ENCODE measurements at places on chromosomes 6 and 20.
A peak's percentile ranks its signal among the peaks of the same experiment; 100 is the strongest.

DNA sequence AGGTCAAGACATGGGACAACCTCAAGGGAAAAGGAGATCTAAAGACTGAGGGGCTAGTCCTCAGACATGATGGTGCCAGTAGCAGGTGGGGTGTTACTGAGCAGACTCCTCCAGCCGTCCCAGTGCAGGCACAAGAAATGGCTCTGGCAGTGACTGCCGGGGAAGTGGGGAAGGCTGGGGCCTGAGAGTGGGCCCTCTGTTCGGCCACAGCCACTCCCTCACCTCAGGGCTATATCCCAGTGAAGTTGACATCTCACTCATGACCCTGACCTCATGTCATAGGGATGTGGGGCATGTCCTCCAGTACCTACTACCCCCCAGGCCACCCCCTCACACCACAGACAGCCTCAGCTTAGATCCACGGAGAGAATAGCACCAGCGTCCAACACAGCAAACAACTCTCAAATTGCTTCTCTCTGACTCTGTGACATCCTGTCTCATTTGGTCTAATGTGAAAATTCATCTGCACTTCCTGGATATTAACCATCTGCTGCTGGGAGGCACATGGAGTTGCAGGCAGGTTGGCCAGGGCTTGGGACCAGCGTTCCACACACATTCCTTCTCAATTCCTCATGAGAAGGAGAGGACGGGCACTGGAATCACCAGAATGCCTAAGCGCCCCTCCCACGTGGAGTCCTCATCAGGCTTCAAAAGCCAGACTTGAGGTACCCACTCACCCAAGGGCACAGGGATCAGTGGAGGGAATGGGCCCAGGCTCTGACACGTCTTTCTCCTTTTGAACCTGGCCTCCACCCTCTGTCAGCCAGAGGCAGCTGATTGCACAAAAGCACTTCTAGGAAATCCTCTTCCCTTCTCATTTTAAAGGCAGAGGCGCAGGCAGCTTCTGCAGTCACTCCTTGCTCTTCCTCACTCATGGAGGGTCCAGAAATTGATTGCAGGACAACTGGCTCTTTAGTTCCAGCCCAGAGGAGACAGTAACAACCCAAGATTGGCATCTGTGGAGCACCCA lies 163.6 kb upstream of the CST7 start:
- DNase-seq: no peak

GRCh38 chr20:52649727-52650126 lies 322.4 kb upstream of the TSHZ2 start:
- DNase-seq: no peak

GRCh38 chr6:129493354-129493902 lies 216.5 kb downstream of the ARHGAP18 start:
- no peak for DNase-seq

- DNase-seq: no peak
Measured at GRCh38 chr6:98929498-98930060, 18.2 kb downstream of the FBXL4 start.

- no peak for DNase-seq
Measured at GRCh38 chr6:166486536-166486880, 100.0 kb downstream of the RAMACL start.

DNA sequence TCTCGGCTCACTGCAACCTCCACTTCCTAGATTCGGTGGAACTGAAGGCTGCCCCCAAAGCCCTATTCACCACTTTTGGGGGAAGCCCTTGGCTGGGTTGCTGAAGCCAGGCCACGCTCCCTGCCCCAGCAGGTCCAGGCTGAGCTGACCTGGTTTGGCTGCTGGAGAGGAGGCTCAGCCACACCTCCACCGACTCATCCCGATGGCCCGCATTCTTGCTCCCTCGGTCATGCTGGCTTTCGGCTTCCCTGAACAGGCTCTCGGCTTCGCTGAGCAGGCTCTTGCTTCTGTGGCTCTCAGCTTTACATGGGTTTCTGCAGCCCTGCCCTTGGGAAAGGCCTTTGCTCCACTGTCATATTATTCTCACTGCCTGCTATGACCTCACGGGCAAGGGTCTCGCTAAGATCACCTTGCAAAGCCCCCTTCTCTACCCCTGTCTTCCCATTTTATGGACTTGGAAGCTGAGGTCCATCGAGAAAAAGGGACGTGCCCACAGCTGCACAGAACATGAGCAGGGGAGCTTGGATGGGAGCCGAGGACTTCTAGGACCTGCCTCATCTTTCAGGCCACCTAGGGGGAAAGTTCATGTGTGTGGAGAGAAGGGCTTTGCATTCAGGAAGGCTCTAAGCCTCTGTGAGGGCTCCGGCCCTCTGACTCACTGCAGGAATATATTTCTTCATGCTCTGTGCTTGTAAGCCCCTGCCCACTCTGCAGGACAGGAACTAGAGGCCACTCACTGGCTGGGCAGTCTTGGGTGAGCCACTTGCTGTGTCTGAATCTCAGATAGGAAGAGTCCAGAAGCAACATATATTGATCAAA lies 15.6 kb downstream of the ARHGAP40 start:
- DNase-seq: no peak

DNA sequence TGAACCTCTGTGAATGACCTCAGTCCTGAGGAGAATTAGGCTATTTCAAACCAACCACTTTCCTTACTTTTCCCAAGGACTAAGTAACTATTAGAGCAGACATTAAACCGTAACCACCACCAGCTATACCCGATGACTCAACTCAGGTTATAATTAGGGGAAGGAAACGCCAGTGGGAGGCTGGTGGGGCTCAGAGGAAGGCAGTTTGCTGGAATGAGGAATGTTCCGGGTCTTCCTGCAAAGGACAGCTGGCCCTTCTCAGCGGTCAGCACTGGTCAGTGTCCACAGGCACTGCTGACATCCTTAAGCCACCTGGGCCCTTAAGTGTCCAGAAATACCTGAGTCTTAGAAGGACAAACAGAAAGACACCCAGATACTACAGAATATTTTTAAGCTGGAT lies 515.2 kb downstream of the MAFB start:
- no peak for DNase-seq

DNA sequence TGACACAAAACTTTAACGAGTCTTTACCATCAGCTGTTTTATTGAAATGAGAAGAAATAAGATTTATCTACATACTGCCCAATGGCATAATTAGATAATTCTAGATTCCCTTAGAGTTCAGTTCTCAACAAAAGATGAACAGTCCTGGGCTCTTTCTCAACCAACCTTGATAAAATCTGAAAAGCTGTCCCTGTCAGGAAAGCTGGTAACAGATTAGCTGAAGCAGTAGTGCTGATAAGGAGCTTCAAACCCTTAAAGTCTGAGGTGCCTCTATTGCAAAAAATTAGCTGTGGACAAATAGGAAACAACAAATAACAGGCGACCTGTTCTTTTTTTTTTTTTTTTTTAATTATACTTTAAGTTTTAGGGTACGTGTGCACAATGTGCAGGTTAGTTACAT lies 35.9 kb upstream of the FAM135A start:
- no peak for DNase-seq

DNA sequence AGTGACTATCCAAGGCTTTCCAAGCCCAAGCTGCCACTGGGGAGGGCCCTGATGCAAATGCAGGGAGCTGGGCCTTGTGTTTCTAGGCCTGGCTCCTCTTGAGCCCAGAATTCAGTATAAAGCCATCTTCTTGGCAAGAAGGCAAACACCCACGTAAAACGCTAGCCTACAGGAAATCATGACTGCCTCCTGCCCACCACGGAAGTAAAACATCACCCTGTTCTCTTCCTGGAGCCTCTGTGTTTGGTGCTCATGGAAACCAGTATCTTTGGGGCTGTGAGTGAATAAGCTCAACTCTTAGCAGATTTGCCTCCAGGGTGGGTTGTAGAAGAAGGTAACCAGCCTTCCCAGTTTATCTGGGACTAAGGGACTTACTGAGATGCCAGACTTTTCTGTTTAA lies 271.0 kb downstream of the ZNF217 start:
- DNase-seq: peak; percentile 24

DNA sequence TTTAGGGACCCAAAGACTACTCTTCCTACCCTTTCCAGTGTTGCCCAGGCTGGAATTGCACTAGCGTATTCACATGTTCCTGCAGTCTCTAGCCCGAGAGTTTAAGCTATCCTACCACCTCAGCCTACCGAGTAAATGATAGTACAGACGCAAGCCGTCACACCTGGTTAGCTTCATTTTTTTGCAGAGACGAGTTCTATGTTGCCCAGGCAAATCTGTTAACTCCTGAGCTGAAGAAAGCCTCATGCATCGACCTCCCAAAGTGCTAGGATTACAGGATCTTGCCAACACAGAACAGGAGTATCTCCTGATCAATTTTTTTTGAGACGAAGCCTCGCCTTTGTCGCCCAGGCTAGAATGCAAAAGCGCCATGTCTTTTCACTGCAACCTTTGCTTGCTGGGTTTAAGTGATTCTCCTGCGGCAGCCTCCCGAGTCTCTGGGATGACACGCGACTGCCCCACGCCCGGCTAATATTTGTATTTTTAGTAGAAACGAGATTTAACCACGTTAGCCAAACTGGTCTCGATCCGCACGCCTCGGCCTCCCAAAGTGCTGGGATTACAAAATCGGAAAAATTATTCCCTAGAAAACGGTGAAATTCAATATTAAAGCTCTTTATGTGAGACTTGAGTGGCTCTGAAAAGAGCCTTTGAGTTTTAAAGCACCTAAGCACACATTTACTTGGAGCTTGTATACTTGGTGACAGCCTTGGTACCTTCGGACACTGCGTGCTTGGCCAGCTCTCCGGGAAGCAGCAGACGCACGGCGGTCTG lies 128.5 kb downstream of the HFE start:
- DNase-seq: peak; percentile 65

DNA sequence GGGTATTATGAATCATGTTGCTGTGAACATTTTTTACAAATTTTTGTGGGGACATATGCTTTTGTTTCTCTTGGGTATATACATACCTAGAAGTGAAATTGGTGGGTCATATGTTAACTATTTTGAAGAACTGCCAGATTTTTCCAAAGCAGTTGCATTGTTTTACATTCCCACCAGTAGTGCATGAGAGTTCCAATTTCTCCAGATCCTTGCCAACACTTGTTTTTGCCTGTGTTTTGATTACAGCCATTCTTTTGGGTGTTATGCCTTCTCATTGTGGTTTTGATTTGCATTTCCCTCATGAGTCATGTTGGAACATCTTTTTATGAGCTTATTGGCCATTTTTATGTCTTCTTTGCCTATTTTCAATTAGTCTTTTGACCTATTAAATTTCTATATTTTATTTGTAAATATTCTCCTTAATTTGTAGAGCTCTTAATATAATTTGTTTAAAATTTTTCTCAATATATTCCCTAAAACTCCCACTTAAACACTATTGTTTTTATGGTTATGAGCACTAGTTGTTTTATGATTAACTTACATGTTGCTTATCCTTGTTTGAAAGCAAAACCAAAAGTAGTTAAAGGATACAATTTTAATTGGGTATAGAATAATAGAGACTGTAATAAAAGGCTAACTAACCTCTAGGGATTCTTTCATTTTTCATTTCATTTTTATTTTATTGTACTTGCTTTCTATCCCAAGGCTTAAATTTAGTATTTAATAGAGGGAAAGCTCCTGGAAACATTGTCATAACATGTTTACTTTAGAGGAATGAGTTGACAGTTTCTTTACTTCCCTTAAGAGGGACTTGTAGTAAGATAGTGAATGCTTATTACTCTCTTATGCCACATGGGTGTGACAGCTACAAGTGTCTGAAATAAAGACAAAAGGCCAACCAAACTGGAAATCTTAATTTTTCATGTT lies 5.5 kb downstream of the UBR2 start:
- no peak for DNase-seq

GRCh38 chr6:6225885-6226529 lies 94.5 kb downstream of the F13A1 start:
- DNase-seq: no peak

- no peak for DNase-seq
Measured at GRCh38 chr6:139779988-139780774, 405.7 kb upstream of the CITED2 start.

- DNase-seq: no peak
Measured at GRCh38 chr6:162710419-162710818, 17.1 kb downstream of the PRKN start.

DNA sequence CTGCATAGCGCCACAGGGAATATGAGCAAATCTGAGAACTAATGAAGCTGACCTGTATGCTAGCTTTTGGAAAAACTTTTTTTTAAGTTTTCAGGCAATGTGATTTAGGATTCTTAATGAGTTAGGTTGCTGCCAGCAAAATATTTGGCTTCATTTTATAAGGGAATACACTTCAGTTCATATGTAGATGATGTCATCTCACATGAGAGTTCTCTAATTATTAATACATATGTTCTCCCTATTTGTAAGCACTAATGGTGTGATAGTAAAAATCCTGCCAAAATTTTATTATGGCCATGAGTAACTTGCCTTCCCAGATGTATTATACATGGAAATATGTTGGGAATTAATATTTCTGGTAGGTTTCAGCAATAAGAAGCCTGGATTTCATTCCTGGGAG lies 573.8 kb downstream of the EPM2A start:
- DNase-seq: no peak

All from activated T-cell treated with anti-CD3 and anti-CD28 coated beads, Interleukin-2, amount 50 U/mL, for 72 hours (primary cell).